ENCODE measurements at places on chromosomes 4 and X.
A peak's percentile ranks its signal among the peaks of the same experiment; 100 is the strongest.

DNA sequence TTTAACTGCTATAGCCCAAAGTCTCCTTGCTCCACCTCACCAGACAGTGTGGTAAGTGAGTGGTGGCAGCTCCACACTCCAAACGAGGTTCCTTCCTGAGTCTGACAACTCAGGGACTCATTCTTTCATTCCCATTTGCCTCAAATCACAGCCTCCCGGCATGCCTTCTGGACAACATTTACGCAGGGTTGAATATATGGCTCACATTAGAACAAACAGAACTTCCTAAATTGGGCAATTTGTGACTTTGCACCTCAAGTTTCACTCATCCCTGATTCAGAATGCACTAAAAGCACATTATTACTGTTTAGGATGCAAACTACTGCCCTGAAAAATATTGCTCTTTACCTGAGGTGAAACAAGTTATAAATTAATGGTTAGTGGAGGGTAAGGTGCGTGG, 224.6 kb upstream of the PPARGC1A start:
- no peak for DNase-seq

DNA sequence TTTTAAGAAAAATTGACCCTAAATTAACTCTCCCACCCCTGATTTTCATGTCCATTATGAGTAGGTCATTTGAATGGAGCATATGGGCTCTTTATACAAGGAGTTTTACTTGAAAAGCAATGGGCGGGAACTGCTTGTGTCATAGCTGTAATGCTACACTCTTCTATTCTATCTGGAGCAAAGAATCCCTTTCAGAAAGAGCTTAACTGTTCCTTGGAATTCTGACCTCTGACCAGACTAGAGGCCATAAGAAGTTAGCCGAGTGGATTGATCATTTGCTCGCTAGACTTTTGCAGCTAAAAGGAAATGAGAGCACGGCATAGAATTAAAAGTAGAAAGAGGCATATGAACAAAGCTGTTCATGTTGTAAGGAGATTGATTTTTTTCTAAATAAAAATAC, 79.1 kb downstream of the DOCK11 start:
- no peak for DNase-seq

DNA sequence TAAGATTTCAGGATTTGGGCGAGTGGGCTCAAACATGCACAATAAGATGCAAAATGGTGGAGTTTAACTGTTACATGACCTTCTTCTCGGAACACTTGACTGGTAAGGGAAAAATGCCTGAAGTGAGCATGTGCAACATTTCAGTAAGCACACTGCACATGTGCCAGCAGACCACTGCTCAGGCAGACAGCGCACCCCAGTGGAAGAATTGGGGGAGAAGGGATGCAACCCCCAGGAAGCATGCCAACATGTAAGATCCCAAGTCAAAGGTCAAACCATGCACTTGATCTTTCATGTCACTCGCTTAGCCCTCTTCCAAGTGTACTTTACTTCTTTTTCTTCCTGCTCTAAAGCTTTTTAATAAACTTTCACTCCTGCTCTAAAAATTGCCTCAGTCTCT, 256.3 kb downstream of the CENPC start:
- DNase-seq = peak; percentile 32

DNA sequence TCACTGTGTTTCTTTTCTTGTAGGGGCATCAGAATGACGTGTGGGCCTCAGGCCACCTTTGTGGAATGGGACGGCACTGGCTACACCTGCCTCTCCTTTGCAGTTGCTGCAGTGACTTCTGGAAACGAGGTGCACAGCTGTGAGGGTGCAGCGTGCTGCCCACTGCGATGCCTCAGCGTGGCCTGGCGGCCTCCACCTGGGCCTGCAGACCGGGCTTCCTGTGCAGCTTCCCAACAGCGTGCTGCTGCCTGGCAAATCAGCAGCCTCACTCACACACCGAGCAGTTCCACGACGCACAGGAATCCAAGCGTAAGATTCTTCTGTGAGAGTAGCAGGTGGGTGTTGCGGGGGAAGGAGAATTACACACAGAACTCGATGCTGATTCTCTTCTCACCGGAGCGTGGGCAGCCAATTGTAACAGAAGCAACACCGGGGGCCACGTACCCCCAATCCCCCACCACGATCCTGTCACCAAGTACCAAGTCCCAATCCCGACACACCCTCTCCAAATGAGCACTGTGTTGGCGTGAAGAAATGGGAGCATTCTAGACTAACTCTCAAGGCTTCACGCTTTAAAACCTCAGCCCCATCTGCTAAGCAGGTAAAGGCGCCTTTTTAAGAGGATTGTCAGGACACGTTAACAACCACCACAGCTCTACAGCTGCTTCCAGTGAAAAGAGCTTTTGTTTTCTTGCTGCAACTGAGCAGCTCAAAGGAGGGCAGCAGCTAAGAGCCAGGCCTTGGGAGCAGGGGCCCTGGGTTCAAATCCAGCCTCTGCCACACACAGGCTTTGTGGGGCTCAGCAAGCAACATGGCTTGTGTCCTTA, 16.9 kb downstream of the WDR1 start:
- no peak for DNase-seq

DNA sequence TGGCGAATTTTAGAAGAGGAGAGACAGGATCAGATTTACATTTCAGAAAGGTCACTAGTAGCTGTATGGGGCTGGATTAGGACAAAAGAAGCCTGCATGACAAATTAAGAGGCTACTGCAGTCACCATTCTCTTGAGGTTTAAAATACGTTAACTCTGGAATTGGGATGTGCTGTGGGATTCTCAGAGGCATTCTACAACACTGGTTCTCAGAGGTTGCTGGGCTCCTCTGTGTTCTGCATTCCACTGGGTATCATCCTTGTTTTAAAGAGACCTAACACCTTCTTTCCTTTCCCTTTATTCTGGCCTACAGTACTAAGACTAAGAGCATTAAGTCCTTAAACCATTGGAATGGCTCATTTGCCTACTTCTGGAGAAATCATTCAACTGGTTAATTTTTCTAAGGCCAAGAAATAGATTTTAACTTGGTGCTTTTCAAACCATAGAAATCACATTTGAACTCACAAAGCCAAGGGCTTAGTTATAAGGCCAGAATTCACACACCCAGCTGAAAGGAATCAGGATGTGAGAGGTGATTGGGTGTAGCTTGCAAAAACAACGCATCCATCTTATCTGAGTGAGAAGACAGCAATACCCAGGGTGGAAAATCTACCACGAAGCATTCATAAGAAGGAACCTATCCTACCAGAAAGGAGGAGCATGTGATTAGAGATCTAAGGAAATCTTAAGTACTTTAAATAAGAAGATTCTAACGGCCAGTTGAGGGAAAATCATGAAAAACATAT, 116.6 kb downstream of the SHISA3 start:
- no peak for DNase-seq

DNA sequence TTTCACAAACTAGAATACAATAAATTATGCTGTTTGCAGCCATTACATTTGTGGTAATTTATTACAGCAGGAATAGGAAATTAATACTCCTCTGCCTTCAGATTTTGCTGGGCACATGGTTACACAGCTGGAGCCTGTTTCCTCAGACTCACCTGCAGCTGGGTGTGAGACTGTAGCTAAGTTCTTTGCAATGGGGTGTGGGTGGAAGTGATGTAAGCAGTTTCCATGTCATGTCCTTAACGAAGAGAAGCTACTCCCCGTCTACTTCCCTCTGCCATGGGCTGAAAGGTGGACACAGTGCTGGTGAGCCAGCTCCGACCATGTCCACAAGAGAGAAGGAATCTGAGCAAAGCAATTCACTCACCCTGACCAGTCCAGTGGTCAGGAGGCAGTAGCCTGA, 18.2 kb downstream of the SH3KBP1 start:
- DNase-seq = no peak

DNA sequence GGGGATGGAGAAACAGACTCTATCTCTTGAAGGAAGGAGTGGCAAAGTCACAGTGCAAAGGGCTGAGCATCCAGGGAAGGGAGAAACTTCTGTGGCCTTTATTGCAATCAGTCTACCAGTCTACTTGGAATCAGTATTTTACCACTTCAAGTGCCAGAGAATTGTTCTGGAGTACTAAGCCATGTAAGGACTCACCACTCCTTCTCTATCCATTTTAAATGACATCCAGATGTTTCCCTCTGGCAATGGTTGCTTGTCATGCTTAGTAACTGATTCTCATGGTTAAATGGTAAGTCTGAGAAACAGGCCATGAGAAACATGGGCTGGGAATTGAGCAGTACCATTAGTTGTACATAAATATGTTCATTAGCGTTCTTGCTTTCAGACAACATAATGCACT, 21.1 kb upstream of the SMIM10 start:
- DNase-seq = no peak

GRCh38 chr4:77697860-77698590, 92.4 kb downstream of the CXCL13 start:
- peak; percentile 81 for DNase-seq

GRCh38 chr4:157908691-157909090, 264.1 kb downstream of the GASK1B start:
- no peak for DNase-seq

DNA sequence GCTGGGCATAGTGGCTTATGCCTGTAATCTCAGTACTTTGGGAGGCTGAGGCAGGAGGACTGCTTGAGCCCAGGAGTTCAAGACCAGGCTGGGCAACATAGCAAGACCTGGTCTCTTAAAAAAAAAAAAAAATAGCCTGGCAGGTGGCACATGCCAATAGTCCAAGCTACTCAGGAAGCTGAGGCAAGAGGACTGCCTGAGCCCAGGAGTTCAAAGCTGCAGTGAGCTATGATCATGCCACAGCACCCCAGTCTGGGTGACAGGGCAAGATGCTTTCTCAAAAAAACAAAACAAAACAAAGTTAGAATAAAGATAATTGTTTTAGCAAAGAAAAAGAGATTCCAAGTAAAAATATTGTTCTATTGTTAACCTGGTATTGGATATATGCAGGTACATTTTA, 75.0 kb downstream of the LRBA start:
- DNase-seq = no peak

GRCh38 chr4:79298484-79298883, 27.4 kb downstream of the NAA11 start:
- no peak for DNase-seq

DNA sequence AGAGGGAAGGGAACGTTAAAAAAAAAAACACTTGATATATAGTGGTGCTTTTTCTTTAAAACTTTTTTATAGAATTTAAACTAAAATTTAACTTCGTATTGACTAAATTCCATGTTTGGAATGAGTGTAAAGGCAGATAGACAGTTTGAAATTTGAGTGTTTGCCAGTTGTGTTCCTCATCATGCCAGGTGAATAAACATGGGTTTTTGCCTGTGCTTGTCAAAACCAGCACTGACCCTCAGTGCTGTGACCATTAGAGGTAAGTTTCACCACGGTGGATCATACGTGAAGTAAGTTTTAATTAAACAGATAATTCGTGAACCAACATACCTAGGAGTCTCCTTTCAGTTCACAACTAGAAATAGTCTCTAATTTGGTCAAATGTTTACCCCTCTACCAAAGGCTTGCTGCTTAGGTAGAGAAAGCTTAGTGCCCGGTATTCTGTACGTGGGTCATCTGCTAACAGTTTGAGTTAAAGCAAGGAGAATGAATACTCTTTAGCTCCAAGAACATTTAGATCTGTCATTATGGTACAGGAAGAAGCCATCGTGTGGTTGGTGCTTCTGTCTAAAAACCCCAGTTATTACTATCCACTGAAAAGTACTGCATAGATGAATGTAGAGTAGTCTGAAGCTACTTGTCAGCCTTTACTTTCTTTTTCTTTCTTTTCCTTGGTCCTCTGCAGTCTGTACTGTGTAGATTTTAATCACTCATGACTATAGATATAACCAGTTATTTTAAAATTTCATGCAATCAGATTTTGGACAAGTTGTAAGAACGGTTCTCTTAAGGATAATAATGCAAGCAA, 32.7 kb downstream of the KIAA0232 start:
- DNase-seq = no peak

DNA sequence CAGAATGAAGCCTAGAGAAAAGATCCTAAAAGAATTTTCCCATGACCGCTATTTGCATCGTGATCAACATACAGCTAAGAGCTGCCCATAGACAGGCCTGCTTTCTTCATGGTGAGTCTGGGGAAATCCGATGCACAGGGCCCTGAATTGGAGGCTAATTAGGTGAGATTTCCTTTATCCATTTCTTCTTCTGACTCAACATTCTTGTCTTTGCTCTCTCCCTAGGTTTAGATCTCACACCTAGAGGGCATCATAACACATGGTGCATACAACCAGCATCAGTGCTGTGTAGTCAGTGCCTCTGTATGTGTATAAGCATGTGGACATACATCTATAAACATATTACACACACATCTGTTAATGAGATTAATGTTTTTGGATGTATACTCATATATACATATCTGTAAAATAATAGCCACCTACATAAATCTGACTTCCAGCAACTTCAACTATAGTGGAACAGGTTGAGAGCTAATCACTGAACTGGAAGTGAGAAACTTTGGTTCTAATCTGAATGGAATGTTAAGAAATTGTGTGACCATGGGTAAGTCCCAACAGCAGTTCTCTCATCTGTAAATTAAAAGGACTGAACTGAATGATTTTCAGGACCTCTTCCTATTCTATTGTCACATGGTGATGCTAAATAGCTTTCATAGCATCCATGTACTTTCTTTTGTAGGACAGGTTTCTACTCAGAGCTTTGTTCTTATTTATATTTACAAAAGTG, 17.5 kb downstream of the GATB start:
- peak; percentile 53 for DNase-seq

- DNase-seq = peak; percentile 18
Measured at GRCh38 chr4:139184129-139184528, 7.1 kb upstream of the ELF2 start.

GRCh38 chr4:143359644-143360193, 23.0 kb downstream of the GAB1 start:
- no peak for DNase-seq

GRCh38 chr4:159060161-159060560, 42.7 kb upstream of the RAPGEF2 start:
- DNase-seq = no peak

DNA sequence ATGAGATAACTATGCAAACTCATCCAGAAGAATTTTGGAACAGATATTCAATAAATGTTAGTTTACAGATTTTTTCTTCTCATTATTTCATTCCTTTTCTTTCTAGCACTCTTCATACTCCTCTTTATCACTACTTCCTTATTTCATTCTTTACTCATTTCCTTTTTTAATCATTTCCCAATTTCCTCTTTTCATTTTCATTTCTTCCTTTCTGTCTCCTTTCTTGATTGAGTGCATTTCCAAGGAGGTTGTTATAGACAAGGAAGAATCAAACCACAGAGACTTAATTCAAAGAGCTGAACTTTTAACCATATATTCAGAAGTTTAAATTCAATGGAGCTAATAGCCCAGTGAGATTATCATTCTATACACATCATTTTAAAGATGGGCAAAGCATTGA, 600.7 kb downstream of the ARAP2 start:
- no peak for DNase-seq

DNA sequence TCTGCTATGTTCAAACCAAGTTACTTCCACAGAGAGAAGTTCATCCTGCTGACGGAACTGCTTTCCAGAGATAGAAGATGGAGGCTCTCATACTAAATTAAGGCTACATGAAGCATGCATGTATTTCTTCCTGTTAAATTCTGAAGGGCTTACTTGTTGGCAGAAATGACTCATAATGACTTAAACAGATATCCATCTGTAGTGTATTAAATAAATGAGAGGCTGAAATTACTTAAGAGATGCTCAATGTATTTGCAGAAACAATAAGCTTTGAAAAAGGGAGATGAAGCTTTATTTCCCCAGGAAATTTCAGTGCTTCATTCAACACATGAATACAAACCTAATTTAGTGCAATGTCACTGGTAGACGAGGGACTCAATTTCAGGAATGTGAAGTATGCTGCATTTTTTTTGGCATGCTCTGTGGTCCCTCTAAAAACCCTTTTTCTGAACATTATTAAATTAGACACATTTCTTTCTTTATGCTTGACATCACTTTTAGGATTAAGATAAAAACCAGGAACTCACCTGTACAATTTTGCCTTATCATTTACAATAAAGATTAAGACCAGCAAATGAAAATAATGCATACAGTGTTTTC, 759.1 kb upstream of the POU3F4 start:
- DNase-seq = peak; percentile 17

Measured in astrocyte of the hippocampus (primary cell).